Amniotic stem cell (primary cell): ENCODE measurements at places on chromosomes 1 and 21.

DNA sequence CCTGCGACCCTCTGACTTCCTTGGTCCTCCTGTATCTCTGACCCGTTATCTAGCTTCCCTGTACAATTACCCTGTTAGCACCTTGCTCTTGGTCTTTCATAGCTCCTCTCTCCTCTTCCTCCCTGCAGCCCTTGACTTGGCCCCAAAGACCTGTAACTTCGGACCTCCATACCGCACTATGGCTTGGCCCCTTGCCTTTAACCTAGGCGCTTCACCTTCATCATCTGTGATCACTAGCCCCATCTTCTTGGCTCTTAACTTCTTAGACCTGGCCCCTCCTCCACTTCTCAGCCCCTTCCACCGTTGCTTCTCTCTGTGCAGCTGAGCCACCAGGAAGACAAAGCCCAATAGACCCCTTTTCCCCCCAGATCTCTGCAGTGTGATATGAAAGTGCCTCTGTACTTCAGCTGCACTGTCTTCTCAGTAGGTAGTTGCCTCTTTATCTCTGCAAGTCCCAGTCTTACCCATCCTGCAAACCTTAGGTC lies 740 bp downstream of the ZNF691 start:
- no peak for DNase-seq

GRCh38 chr21:42595283-42596187 lies 57.9 kb upstream of the PDE9A start:
- no peak for DNase-seq

- DNase-seq, result no peak
Measured at GRCh38 chr1:84493747-84494146, 12.4 kb upstream of the SPATA1 start.

DNA sequence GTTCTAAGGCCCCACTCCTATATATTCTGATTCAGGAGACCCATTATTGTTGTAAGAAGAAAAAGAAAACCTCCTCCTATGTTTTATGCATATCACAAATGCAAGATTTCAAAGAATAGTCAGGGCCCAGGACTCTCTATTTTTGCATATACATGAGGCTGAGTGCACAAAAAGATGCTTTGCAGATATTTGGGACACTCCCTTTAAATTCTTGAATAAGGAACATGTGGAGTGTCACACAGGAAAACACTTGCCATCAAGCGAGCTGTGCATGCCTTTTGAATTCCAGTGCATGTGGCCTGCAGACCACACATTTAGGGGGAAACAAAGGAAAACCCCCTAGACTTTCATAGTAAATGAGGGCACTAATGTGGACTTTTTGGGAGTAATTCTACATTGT lies 5.6 kb downstream of the MAP3K7CL start:
- DNase-seq, result no peak

DNA sequence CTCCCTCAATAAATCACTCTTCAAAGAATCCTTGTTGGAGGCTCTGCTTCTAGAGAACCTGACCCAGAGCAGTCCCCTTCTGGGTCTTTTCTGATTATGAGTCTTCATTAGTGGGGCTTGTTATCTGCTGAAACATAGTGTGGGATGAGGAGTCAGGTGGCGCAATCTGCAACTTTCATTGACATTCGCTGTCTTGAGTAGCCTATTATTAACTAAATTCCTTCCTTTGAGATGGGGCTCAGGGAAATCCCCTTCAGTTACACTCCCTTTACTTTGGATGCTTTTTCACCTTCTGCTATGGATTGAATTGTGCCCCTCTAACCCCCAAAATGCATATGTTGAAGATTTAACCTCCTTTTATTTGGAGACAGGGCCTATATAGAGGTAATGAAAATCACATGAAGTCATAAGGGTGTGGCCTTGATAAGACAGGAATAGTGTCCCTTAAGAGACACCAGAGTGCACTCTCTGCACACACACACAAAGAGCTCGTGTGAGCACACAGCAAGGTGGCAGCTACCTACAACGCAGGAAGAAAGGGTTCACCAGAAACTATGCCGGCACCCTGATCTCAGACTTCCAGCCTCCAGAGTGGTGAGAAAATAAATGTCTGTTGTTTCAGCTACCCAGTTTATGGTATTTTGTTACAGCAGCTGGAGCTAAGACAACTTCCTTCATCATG lies 19.5 kb downstream of the DIO1 start:
- no peak for DNase-seq

DNA sequence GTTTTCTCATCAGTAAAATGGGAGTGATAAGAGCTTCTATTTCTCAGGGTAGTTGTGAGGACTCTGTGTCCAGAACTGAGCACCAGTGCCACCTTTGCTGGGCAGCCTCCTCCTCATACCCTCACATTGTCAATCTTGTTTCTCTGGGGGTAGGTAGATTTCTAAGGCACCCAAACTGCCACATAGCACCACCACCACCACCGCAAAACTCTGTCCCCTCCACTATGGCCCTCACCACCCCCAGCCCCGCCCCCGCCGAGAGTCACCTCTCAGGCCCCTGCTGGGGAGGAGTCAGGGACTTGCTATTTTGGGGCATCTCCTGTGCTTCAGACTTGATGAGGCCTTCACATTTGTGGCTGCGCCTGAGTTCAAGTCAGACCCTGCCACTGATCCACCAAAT lies 549.2 kb downstream of the PTPRU start:
- no peak for DNase-seq

- no peak for DNase-seq
Measured at GRCh38 chr1:227010645-227011044, 70.6 kb downstream of the COQ8A start.

- no peak for DNase-seq
Measured at GRCh38 chr1:153728305-153729066, 636 bp downstream of the INTS3 start.

DNA sequence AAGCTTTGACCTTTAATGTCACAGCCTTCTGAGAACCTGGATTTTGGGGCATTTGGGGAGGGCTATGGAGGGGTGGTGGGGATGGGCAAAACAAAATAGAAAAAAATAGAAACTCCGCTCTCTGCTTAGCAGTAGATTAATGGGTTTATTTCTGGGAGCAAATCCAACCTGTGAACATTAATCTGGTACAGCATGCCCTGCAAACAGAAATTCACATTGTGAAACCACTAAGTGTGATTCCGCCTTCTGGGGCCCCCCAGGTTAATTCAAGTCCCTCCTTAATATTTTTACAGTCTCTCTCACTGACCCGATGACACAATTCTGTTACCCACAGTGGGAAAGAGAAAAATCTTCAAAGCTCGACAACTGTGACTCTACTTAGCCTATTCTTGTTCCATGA lies 76.4 kb downstream of the TIAM1 start:
- DNase-seq, result no peak

DNA sequence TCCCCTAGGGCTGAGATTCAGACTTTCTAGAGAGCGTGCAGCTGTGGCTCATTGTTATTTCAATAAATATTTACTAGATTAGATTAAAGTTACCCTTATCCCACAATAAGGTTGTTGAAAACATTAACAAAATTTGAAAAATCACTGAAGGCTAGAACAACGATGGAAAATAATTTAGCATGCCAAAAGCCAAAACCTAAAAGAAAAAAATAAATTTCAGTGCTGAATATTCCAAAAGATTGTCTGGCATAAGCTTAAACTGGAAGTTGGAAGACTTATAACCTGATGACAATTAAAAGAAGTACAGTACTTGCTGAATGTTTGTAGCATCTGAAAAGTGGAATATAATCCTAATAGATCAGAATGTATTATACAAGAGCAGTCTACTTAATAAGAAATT lies 221.3 kb downstream of the USH2A start:
- DNase-seq, result no peak

GRCh38 chr1:23701996-23702395 lies 10.4 kb downstream of the RPL11 start:
- DNase-seq, result no peak

DNA sequence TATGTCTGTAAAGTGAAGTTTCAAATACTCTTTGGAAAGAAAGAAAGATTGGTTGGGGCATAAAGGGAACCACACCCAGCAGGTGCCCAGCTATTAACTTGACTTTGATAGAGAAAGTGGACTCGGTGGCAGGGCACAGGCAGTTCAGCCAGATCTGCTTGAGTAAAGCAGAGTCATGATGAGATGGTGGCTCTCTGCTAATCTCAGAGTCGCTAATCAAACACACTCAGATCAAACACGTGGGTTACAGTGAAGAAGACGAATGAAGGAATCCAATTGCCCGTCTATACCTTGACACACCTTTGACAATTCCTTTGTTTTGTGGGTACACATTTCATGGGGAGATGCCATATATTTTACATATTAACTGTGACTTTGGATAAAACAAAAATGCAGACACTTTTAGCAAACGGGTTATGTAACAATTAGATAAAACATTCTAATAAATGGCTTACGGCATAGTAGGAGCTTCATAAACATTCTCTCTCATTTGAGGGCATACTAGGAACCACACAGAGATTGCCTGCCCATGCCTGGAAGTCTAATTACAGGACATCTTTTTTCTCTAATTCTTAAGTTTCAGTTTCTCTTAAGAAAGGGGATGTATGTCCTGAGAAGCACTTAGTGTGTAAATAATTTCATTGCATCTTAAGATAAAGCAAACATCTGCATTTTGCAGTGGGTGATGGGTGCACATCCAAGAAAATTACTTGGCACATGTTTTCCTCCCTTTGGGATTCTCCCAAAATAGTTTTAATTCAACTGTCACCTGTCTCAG lies 7.2 kb downstream of the CBR1 start:
- DNase-seq, result no peak

DNA sequence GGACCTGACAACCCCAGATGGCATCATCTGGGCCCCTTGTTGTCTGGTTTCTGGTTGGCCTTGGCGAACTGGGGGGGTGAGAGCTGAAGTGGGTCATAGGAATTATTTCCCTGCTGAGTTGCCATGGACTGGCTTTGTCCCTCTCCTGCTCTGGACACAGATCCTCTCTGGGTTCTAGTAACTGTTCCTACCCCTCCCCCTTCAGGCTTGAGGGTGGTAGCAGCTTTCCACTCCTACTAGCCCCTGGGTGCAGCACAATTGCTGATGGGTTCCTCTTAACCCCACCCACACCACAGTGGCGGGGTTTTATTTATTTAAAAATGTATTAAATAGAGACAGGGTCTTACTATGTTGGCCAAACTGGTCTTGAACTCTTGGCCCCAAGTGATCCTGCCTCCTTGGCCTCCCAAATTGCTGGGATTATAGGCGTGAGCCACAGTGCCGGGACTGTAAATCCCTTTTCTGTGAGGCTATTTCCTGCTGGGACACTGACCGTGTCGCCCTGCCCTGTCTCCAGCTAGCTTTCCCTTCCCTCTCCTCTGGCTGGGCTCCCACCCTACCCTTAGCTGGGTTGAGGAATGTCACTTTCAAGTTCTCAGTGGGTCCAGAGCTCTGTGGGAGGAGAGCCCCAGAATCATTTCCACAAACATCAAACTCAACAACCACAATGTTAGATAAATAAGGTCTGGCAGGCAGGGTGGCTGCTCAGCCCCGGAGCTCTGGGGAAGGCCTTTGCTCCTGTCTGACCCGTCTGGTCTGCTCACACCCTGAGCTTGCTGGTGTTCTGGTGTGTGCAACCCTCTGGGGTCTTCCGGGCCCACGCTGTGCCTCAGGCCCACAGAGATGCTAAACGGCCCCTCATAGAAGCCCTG lies 112.7 kb upstream of the WNT4 start:
- DNase-seq, result no peak

DNA sequence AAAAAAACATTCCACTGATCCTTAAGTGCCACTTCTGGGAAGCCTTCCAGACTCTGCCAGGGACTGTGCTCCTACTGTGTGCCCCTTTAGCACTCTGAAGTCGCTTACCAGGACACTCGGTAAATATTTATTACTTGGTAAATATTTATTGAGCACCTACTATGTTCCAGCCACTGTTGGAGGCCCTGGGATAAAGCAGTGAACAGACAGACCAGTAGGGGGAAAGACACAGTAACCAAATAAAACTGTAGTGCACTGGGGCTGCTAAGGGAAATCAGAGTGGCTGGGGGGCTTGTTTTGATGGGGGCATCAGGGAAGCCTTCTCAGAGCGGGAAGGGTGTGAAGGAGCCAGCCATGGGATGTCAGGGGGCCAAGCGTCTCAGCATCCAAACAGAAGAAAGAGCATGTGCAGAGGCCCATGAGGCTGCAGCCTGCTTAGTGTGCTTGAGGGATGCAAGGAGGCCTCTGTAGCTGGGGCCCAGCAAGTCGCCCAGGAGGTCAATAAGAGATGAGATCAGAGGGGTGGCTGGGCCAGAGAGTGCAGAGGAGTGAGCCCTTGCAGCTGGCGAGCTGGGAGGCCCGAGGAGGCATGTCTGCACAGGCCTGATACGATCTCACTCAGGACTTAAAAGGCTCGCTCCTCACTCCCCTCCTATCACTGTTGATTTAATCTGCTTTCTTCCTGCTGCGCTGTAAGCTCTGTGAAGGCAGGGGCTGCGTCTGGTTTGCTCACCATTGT lies 28.6 kb downstream of the KAZN start:
- no peak for DNase-seq

GRCh38 chr1:93905051-93905450 lies 4.2 kb downstream of the GCLM start:
- no peak for DNase-seq

- DNase-seq, result no peak
Measured at GRCh38 chr1:16380868-16381267, 13.8 kb downstream of the SZRD1 start.

DNA sequence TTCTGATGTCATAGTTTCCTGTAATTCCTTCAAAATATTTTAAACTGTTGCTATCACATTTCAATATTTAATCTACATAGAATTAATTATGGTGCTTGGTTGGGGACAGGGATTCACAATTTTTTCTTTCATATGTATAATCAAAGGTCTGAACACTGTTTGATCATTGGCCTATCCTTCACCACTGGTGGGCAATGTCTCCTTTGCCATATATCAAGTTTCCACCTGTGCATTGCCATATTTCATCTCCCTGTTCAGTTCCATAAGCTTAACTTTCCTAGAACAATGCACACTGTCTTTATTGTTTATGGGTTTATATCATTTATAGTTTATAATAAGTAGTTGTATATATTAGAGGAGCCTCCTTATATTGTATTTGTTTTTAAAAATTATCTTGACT lies 374.9 kb upstream of the PTBP2 start:
- no peak for DNase-seq

DNA sequence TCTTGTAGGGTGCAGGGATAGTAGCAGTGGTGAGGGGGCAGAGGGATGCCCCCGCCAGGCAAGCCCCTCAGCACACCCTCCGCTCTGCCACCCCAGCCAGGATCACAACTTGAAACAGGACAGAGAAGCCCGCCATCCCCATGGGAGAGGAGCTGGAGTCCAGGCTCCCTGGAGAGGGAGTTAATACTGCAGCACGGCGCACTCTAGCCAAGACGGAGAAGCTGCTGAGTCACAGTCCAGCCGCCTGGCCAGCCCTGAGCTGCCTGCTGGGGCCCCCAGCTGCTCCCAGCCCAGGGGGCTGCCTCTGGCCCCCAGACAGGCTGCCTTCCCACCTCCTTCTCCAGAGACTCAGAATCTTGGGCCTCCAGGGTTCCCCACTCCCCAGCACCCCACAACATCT lies 87.2 kb downstream of the SYT2 start:
- DNase-seq, result no peak

DNA sequence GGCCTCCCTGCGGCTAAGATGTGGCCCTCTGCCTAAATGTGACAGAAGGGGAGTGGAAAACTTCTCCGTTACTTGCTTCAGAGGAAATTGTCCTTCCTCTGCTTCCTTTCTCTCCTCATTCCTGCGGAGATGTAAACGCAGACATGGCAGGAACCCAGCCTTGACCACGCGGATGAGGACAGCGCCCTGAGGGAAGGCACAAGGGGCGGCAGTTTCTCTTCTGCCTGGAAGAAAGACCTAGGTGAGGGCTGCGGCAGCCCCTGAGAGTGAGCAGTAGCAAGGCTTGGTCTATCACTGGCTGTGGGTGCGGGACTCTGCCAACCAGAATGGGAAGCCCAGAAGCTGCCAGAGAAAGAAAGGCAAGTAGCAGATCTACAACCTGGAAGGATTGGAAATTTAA lies 14.0 kb upstream of the CTPS1 start:
- no peak for DNase-seq

GRCh38 chr1:37622131-37622530 lies 12.6 kb downstream of the RSPO1 start:
- no peak for DNase-seq
